Stimulated activated CD4-positive, alpha-beta T cell treated with anti-CD3 and anti-CD28 coated beads, Interleukin-1b, Interleukin-23, amount 100 ng/mL, for 1 hour (primary cell): ENCODE measurements at places on chromosomes 7 and 10.

- no peak for DNase-seq
Measured at GRCh38 chr7:78587443-78588044, 789.0 kb downstream of the PHTF2 start.

- DNase-seq, result no peak
Measured at GRCh38 chr7:25906003-25906402, 246.0 kb upstream of the NFE2L3 start.

DNA sequence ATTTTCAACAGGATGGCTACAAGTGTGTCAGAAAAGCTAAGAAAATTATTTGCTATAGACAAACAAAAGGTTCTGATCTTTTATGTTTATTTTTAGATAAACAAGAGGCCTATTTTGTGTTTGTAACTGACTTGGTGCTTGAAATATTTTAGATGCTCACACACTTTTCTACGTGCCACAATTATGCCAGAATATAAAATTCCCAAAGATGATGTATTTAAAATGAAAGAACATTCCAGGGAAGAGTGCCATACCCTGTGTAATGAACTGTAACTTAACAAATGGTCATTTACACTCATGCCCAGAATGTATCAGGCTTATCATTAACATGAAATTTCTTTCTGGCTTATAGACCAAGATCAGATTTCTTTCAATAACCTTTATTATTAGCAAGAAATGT lies 144.9 kb upstream of the MTPN start:
- DNase-seq, result no peak

- DNase-seq, result no peak
Measured at GRCh38 chr10:113020475-113020753, 70.4 kb downstream of the TCF7L2 start.

DNA sequence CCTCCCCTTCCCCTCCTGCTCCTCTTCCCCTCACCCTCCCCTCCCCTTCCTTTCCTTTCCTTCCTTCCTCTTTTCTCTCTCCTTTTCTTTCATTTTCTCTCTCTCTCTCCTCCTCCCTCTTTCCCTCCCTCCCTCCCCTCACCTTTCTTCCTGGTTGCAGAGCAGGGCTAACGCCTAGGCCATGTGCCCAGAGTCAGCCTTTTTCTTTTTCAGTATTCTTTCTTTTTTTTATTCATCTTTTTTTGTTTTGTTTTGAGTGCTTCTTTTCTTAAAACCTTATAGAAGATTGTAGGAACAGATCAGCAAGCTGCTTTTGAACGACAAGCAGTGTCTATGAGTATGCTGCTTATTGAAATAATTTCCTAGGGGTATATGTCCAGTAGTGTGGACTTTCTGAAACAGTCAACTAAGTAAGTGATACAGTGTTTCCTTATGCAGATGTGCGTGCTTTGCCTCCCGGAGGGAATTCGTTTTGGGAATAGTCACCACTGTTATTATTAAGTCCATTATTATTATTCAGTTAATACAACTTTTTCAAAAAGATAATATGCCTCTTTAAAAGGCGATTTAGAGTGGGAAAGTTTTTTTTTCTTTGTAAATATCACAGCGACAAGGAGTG lies 219.2 kb downstream of the CAMK1D start:
- DNase-seq, result no peak

DNA sequence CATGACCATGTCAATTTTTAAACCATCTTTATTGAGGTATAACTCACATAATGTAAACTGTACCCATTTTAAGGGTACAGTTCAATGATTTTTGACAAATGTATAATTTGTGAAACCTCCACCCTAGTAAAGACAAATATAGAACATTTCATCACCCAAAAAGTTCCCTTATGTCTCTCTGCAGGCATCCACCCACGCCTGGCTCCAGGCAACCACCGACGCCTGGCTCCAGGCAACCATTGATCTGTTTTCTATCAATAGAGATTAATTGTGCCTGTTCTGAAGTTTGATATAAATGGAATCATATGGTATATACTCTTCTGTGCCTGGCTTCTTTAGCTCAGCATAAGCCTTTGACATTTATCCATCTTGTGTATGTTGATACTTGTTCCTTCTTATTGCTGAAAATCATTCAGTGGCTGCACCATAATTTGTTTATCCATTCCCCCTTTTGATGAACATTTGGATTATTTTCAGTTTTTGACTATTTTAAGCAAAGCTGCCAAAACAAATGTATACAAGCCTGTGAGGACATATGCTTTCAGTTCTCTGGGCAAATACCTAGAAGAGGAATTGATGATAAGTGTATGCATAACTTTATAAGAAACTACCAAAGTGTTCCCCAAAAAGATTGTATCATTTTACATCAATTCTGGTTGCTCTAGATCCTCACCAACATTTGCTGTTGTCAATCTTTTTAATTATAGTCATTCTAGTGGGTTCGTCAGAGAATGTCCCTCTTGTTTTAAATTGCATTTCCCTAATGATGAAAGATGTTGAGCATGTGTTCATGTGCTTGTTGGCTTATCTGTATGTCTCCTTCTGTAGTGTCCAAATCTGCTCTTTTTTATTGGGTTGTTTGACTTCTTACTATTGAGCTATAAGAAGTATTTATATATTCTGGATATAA lies 55.7 kb upstream of the HECTD2 start:
- DNase-seq, result no peak

- DNase-seq, result no peak
Measured at GRCh38 chr10:103184615-103185014, 8.5 kb downstream of the NT5C2 start.
